ENCODE measurements at places on chromosomes 3 and 15.

DNA sequence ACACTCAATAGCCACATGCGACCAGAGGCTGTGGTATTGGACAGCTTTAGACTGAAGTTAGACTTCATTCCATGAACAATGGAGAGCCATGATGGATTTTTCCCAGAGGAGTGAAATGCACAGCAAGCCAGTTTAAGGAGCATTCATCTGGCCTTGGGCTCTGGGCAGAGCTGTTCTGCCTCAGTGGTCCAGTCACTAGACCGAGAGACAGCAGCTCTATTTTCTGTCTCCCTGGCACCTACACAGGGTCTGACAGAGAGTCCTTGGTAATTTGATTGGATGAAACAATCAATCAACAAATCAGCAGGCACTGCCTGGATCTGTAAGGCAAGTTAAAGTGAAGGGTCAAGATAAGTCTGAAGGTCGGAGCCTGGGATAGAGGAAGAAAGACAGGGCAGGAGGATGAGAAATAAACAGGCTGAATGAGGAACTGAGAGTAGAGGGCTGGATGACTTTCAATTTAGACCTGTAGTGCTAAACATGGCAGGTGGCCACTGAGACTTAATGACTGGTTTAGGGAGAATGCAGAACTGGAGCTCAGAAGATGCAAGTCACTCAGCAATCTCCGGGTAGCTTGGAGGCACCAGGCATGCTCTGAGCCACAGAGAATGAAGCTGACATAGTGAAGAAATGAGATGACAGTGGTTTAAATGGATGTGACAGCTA lies 98.5 kb upstream of the SLC25A36 start:
- DNase-seq = peak; percentile 32

DNA sequence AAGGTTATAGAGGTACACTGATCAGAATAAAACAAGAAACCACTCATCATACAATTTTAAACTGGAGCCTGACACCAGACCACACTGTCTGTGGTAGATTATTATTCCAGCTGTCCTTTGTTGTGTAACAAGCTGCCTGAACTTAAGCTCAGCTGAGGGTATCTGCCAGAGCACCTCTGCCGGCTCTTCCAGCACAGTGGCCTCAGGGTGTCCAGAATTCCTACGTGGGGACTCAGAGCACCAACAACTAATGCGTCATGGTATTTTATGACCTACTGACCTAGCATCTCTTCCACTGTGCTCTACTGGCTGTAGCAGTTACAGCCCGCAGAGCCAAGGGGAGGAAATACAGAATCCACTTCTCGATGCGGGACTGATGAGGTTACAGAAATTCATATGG lies 15.6 kb upstream of the RAF1 start:
- DNase-seq = no peak

DNA sequence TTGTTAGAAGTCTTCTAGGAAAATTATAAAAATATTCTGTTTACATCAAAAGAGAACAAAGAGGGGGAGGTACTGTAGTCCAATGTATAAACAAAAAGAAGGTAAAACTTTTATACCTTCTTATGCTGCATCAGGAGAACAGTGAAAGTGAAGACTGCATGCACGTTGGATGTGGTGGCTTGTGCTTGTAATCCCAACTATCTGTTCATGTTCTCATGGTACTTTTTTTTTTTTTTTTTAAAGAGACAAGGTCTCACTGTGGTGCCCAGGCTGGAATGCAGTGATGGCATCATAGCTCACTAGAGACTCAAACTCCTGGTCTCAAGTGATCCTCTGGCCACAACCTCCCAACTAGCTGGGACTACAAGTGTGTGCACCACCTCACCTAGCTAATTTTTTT lies 4.2 kb downstream of the SEC62 start:
- no peak for DNase-seq

DNA sequence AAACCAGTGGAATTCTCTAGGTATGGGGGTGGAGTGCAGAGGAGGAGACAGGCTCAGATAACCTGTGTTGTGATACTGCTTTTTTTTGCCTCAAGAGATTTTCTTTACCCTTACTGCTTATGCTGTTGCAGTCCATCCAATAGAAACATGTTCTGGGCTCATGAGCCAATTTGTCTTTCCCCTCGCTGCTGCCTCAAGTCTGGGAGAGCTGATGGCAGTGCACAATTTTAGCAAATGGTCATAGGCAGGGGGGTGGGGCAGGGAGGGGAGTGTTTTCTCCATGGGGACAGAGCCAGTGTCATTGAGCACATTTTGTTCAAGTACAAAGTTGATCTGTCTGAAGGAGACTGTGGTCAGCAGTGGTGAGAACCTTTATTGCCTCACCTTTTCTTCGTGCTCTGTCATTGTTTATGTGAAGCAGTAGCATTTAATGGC lies 134.9 kb downstream of the MBNL1 start:
- DNase-seq = no peak

- no peak for DNase-seq
Observed at GRCh38 chr3:59381282-59381681, 331.5 kb upstream of the CFAP20DC start.

Data from GM12891 (cell line).